Posterior vena cava (tissue), 2 donors: ENCODE measurements at places on chromosomes 1 and 21. TPM values are rescaled to one million over a fixed set of nuclear protein-coding genes. Genes with fewer than 3 reads are reported as not detected.

DNA sequence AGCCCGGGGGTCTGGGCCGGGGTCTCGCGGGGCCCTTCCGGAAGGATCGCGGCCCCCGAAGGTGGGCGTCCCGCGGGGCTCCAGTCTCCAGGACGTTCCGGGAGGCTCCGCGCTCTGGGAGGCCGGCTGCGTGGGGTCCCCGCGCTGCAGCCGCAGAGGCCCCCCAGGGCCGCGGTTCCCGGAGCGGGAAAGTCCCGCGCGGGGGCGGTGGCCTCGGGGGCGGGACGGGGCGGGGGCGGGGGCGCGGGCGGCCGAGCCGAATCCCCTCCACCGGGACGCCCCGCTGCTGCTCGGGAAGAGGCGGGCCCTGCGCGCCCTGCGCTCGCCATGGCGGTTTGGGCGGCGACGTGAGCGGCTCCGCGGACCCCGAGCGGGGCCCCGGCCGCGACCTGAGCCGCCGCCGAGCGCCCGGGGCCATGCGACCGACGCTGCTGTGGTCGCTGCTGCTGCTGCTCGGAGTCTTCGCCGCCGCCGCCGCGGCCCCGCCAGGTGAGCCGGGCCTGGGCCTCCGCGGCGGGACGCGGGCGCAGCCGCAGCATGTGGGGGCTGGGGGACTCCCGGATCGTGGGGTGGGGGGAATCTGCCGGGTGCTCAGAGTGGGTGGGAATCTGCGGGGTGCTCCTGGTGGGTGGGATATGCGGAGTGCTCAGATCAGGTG, at the start of gene IFNGR2:
TSS of gene IFNGR2 (plus strand) at position 286 of the 658 bp plus-strand sequence. CDS start at position 417, 131 bp downstream.
- peak; percentile 85 for DNase-seq

GRCh38 chr21:35838350-35838749, 222.0 kb downstream of the SETD4 start:
- DNase-seq = no peak

- DNase-seq = no peak
Observed at GRCh38 chr1:76562292-76562691, 305.0 kb upstream of the ST6GALNAC5 start.

GRCh38 chr1:190019717-190020116, 457.9 kb downstream of the BRINP3 start:
- DNase-seq = peak; percentile 26

DNA sequence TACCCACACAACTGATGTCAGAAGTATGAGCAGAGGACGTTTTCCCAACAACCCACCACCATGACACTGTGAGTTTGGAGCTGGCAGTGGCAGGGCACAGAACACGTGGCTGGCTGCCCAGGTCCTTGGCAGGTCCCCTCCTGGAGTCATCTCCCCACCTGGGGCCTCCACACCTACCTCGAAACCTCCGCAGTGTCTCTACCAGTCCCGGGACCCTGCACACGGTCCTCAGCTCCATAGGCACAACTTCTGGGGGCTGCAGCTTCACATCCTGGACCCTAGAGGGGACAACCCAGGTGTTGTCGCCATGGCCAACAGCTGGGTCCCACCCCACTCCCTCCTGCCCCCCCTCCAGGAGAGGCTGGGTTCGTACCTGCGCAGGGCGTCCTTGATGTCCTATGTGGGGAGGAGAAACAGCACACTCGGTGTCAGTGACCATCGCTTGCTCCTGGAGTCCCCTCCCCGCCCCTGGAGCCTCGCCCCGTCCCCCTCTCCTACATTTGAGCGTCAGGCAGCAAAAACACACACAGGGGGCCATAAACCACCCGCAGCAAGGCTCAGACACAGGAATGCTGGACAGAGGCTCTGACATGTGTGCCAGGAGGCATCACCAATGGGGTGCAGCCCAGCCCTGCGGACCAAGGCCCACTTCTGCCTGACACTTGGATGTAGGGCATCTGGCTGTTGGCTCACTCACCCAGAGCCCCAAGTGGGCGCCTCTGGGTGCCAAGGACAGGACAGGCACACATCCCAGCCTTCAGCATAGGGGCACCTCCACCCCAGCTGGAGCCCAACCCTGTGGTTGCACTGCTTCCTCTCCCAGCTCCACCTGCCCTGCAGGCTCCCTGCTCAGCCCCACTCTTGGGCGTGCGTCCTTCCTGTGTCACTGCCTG, 9.6 kb downstream of the TRIM11 start:
- peak; percentile 72 for DNase-seq

DNA sequence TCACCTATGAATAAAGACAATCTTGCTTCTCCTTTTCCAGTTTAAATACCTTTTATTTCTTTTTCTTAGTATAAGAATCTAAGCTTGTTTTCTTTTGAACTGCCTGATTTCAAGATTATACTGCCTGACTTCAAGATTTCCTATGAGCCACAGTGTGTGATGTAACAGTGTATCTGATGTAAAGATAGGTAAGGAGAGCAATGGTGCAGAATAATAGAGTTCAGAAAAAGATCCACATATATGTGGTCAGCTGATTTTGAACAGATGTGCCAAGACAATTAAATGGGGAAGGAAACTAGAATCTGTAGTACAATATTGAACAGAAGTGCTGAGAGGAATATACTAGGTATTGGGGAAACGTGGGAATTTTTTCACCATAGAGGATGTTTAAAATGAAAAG, 21.0 kb downstream of the EXO1 start:
- no peak for DNase-seq

DNA sequence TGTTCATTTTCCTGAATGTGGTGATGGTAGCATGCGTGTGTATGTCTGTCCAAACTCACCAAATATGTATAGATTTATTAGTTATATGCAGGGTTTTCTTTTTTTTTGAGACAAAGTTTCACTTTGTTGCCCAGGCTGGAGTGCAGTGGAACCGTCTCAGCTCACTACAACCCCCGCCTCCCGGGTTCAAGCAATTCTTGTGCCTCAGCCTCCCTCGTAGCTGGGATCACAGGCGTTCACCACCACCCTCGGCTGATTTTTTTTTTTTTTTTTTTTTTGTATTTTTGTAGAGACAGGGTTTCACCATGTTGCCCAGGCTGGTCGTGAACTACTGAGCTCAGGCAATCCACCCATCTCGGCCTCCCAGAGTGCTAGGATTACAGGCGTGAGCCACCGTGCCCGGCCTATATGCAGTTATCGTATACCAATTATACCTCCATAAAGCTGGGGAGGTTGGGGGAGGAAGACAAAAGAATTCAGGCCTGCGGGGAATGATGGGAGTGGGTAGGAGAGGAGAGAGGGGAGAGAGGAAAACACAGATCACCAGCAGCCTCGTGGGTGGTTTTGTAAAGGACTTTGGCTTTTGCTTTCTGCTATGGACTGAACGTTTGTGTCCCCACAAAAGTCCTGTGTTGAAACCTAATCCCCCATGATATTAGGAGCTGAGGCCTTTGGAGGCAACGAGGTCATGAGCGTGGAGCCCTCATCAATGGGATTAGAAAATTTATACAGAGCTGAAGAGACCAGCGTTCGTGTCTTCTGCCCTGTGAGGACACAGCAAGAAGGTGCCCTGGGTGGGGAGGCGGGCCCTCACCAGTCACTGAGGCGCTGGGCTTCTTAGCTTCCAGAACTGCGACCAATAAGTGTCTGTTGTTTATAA, 4.4 kb upstream of the HNRNPU start:
- no peak for DNase-seq

DNA sequence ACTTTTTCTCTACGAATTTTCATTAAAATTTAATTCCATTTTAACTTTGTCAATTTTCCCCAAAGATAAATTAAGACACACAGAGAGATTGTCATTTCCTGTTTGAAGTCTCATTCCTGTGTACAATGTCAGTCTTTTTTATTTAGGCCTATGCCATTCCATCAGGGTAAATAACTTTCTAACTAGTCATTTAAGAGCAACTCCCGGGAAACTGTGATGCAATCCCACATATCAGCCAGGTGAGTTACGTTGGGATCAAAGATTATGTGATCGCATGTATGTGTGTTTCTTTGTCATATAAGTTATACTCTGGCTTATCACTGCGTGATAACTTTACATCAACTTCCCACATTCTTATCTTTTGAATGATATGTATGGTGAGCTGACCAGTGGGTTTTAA, 86.1 kb upstream of the S1PR1 start:
- DNase-seq = no peak

DNA sequence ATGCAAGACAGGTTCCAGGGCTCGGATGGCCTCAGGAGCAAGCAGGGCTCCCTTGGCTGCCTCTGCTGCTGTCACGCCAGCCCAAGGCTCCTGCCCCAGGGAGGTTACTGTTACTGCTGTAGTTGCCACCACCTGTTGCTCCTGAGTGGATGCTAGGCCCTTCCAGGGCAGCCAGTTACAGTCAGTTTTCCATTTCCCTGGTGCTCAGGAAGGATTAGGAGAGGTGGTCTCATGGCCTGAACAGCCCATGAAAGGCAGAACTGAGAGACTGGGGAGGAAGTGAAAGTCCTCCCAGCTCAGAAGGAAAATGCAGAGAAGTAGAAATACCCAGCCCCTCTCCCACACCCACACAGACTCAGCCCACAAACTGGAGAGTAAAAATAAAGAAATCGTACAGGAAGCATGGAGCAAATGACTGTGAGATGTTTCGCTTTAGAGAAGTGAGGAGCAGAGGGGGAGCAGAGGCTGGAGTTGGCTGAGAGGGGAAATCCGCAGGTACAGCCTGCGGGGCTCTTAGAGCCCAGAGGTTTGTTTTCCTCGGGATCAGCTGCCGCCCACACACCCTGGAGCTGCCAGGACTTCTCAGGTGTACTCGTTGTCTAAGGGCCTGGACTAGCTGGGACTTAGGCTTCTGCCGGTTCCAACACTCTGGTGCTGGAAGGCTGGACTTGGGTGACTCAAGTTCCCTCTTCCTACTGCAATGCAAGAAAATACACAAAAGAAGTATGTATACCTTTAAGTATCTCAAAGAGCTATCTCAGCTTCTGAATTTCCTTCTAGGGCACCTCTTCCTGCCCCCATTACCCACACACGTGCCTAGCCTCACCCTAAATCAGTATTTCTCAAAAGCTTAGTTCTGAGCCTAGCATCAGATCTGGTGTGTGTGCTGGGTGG, 2.3 kb downstream of the IL6R start:
- peak; percentile 72 for DNase-seq

DNA sequence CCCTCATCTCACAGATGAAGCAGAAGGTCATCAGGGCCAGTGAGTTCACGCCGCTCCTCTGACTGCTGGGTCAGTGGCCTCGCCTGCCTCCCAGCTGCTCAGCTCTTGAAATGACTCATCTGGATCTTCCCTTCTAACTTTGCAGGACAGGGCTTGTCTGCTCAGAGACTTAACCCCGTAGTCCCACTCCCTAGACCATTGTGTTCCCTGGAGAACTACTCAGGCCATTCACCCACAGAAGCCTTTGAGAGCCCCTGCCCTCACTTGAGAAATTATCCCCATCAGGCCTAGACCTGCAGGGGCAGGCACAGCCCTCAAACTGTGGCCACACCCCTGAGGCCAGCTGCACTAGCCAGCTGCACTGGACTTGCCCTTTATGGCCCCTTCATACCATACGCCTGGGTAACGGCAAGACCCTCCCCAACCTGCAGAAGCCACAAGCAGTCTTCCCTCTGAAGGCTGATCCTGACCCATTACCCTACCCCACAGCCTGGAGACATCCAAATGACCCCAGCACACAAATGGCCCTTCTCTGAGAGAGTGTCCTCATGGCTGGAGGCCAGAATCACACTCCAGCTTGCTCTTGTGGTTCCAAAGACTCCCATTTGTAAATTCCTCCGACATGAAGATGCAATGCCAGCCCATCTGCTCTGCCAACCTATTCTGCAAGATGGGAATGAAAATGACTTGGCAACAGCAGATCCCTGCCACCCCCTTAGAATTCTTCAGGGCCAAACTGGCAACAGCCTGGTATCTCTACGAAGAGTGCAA, 33.2 kb downstream of the RCSD1 start:
- no peak for DNase-seq

- DNase-seq = no peak
Observed at GRCh38 chr1:44270686-44271628, 57.7 kb downstream of the DMAP1 start.

DNA sequence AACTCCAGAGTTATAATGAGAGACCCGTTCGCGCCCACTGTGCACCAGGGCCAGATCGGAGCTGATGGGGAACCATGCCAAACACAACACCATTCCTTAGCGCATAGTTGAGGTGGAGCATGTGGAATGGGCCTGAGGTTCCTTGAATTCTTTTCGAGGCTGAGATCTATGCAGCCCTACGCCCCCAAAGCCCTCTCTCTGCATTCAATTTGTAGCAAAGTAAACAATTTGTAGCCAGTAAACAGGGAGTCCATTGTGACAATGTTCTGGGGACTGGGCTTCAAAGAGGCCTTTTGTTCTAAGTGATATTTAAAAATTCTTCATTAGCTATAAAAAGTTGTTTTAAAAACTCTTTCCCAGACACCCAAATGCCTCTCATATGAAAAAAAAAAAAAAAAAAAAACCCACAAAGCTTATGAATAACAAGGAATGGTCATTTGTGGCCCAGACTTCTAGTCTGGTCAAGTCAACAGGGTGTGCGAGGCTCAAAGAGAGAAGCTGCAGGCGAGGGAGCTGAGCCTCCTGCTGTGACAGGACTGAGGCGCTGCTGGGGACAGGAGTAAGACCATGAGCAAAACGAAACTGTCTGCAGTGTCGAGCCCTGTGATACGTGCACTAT, 30.6 kb upstream of the KCNE2 start:
- no peak for DNase-seq

GRCh38 chr1:58939146-58939545, 155.3 kb upstream of the JUN start:
- DNase-seq = no peak

DNA sequence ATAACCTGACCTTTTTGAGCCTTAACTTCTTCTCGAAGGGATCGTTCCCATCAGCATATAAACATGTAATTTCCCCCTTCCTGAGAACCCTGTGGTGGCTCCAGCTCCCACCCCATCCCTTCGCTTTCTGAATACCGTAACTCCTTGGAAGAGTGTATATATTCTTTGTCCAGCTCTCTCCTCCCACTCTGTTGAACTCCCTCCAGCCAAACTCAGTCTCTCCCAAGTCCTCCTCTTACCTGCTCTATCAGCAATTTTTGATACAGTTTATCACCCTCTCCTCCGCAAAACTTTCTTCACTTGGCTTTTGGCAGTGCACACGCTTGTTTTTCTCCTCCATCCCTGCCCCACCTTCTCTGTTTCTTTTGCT, 109.9 kb upstream of the SLC25A33 start:
- no peak for DNase-seq

Gene INSRR
- 0.23 TPM for total RNA-seq

DNA sequence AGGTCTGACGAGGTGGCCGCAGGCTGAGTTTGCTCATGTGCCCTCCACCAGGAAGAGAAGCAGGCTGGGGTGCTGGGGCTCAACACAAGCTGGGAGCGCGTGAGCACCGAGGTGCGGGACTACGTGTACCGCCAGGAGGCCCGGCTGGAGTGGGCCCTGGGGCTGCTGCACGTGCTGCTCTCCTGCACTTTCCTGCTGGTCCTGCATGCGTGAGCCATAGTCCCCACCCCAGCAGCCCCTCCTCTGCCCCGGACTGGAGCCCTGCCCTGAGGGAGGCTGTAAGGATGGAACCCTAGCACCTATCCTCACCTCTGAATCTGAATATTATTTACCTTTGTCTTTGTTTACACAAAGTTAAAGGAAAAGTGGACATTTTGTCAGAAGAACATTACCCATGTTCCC, 7.8 kb upstream of the ADAM15 start:
- no peak for DNase-seq
